ENCODE measurements at places on chromosomes 2 and 18.

DNA sequence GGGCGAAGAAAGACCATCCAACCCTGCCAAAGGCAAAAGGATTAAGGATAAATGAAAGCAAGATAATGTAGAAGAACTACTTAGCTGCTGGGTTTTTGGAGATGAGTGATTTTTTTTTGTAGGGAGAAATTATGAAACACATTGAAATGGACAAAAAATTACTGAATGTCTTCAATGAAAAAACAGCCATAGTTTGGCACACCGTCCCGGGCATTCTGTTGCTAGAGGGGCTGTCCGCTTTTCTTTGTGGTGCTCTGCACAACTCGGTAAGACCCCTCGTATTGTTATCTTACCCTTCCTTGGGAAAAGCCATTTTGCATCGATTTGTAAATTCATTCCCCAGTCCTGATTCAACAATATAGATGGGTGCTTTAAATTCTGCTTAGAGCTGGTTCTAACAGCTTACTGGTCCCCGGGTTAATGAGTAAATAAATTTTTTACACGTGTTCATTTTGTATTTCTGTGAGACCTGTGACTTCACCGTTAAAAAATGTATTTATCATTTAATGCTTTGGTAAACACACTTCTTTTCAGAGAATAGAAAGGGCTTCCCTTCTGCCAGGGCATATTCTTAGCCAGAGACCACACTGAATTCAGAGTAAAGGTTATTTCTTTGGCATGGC is 912 bp upstream of the LAPTM4A start:
- peaks cover 22% of the 10 kb centered on the region for H3K4me1 ChIP-seq
- DNase-seq = no peak
- H3K27me3 ChIP-seq = peaks cover 29% of the 10 kb centered on the region

DNA sequence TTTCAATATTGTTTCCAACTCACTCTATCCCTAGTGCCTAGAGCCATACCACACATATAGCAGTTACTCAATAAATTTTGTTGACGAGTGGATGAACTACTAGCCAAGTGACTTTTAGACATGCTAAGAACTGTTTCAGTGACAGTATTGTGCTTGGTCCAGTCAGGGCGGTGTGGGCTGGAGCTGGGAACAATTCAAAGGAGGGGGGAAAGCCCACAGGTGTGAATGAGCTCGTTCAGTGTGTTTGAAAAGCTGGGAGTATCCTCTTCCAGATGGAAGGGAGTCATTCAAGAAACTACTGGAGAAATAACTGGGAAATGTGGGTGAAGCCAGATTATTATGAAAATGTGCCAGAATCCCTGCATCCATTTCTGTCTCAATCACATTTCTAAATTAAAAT is 1.7 kb upstream of the SERPINE2 start:
- no peaks in the 10 kb centered on the region for H3K36me3 ChIP-seq
- H3K4me1 ChIP-seq = peaks cover 39% of the 10 kb centered on the region
- H3K27ac ChIP-seq = no peak overlapping the region

DNA sequence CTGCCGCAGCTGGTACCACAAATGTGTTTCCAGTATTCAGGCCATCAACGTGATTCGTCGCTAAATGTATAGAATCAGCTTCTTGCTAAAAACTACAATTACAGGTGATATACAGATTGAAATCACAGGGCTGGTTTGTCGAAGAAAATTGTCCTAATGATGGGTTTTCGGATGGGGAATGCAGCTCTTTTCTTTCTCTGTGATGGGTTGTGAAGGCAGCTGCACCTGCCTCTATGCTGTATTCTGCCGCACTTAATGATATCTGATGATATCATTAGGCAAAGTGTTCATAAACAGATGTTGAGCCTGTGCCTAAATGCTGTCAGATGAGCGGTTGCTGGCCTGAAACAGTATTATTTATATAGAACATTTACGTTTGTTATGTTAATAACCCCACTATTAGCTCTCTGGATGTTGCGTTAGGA is 218.1 kb downstream of the ARHGAP15 start:
- no peak for DNase-seq
- H3K27me3 ChIP-seq = no peaks in the 10 kb centered on the region
- peaks cover 5% of the 10 kb centered on the region for H3K4me1 ChIP-seq
- no peaks in the 10 kb centered on the region for H3K36me3 ChIP-seq
- H3K27ac ChIP-seq = no peak overlapping the region

DNA sequence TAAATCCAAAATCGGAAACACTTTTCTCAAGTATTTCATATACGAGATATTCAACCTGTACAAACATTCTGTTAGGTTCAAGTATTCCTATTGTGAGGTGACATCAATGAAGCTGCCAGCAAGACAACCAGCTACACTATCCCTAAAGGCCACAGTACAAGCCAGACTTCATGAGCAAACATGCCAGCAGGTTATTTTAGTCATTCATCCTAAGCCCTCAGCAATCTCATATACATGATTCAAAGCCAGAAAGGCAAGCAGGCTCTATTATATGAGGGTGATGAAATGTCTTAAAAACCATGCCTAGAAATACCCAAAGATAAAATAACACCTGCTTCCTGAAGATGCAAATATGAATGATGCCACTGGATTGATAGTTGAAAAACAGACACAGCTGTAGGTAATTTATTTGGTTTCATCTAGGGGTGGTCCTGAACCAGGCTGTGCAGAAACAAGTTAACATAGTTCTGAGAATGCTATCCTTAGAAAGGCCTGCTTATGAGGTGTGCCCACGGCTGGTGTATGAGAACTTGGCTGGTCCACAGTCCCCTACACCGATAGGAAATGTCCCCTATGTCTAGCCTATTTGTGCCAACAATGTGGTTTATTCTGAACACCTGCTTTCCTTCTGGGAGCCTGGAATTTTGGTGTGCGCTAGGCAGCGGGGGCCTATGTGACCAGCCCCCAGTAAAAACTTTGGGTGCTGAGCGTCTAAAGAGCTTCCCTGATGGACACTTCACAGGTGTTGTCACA is 48.2 kb upstream of the KIDINS220 start:
- peaks cover 11% of the 10 kb centered on the region for H3K4me1 ChIP-seq
- DNase-seq = no peak
- H3K4me3 ChIP-seq = no peak overlapping the region
- H3K27ac ChIP-seq = no peak overlapping the region
- peaks cover 37% of the 10 kb centered on the region for H3K36me3 ChIP-seq

DNA sequence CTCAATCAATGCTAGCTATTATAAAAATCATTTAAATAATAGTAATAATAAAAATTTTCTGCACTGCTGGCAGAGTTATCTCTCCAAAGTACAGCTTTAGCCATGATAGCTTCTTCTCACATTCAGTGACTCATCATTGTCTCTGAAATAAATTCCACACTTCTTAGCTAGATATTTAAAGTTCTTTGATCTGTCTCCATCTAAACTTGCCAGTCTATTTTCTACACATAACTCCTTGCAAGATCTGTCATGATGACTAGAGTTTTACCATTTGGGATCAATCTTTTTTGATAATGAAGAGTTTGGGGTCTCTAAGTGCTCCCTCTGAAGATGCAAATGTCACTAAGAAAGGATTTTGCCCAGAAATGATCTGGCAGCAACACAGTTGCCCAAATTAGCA is 155.4 kb upstream of the LHCGR start:
- peaks cover 4% of the 10 kb centered on the region for H3K4me1 ChIP-seq
- H3K4me3 ChIP-seq = no peak overlapping the region

DNA sequence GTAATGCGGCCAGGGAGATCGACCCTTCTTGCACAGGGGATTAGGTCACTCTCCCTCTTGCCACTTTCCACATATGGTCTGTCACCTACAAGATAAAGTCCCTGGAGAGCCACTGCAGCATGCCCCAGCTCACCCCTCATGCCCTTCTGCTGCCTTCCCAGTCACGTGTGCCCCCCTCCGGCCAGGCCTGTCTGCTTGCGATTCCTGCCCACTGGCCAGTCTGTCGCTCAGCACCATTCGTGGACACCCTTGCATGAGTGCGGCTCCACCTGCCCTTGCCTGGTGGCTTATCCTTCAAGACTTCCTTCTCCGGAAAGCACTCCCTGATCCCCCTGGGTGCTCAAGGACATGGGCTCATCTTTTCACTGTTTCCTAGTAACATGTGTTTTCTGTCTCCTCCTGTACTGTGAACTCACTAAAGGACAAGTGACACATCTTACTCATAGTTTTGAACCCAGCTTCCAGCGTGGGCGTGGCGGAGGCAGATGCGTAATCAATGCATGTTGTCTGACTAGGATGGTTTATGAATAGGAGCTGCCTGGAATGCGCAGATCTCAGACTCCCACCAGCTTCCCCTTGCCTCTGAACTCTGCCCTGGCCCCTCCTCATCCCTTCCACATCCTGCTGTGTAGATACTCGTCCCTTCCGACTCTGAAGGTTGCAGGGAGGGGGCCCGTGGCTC is 7.8 kb upstream of the NT5DC4 start:
- H3K4me1 ChIP-seq = peaks cover 13% of the 10 kb centered on the region
- no peak for DNase-seq
- peaks cover 21% of the 10 kb centered on the region for H3K27me3 ChIP-seq
- no peak overlapping the region for H3K4me3 ChIP-seq

DNA sequence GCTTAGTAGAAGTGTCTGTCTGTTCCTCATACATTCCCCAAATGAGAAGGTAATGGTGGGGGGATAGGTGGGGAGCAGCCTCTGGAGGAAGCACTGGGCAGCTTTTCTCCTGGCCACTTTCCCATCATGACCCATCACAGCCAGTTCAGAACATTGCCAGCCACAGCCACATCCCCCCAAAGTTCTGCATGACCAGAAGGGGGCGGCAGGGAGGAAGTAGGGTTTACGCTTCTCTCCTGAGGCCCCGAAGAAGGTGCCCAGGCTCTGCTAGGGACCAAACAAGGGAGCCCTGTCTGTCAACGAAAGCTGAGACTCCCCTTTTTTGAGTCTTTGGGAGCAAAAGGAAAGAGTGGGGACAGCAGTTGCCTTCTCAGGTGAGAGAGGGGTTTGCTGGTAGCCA is 7.7 kb downstream of the IGFBP5 start:
- peaks cover 55% of the 10 kb centered on the region for H3K36me3 ChIP-seq
- peak; percentile 45 for DNase-seq
- no peak overlapping the region for H3K4me3 ChIP-seq
- H3K27me3 ChIP-seq = peaks cover 6% of the 10 kb centered on the region
- H3K27ac ChIP-seq = no peak overlapping the region

- peaks cover 2% of the 10 kb centered on the region for H3K27me3 ChIP-seq
- no peak overlapping the region for H3K4me3 ChIP-seq
- peaks cover 71% of the 10 kb centered on the region for H3K4me1 ChIP-seq
- no peak for DNase-seq
- H3K27ac ChIP-seq = no peak overlapping the region
These were observed 5.3 kb downstream of the HDAC4 start for GRCh38 chr2:239395524-239395923.

DNA sequence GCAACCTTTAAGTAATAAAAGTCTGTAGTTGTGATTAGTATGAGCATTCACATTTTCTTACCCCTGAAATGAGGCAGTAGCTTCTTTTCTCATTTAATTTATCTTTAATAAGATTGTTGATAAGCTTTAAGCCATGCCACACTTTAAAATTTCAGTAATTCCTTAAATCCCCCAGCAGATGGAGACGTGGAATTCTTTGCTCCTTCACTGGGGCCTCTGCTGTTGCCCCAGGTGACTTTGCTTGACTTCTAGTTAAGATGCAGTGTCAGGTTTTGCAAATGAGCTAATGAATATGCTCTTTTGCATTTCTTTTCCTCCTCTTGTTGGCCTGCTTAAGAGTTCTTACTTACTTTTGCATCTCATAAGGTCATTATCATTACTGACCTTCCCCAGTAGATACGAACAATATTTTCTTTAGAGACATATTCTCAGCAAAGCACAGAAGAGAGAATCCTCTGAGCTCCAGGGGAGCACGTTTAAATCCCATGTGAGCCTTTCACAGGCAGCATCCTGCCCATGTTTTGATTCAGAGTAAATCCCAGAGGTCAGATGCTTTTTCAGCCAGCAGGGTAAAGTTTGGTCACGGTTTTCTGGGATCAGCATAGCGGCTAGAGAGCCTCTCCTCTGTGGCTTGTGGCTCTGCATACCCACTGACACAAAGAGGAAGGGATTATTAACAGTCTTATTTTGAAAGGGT is 222.9 kb downstream of the PTPRM start:
- DNase-seq = peak; percentile 20
- H3K27me3 ChIP-seq = peaks cover 2% of the 10 kb centered on the region
- peaks cover 54% of the 10 kb centered on the region for H3K4me1 ChIP-seq
- peak overlapping the region; percentile 96 for H3K27ac ChIP-seq
- H3K36me3 ChIP-seq = peaks cover 11% of the 10 kb centered on the region

Measured in nephron progenitor cell (in vitro differentiated cells).